ENCODE measurements at places on chromosomes 7 and 10.

- DNase-seq = no peak
Observed at GRCh38 chr10:32418572-32418971, 27.4 kb upstream of the CCDC7 start.

- peak; percentile 38 for DNase-seq
Observed at GRCh38 chr7:98982686-98983085, 104.4 kb downstream of the TRRAP start.

- no peak for DNase-seq
Observed at GRCh38 chr10:7302392-7302906, 108.4 kb downstream of the SFMBT2 start.

- no peak for DNase-seq
Observed at GRCh38 chr10:11145495-11145855, 127.8 kb downstream of the CELF2 start.

GRCh38 chr10:65570143-65571010 is 1355.5 kb upstream of the LRRTM3 start:
- peak; percentile 66 for DNase-seq

Measured in left lobe of liver (tissue), 2 donors.